NCI-H2227 treated with DMSO at 0.1 percent for 48 hours (cell line): ENCODE measurements at places on chromosomes 4 and X.

GRCh38 chrX:110703641-110704040, 92.0 kb downstream of the CHRDL1 start:
- no peak for DNase-seq

DNA sequence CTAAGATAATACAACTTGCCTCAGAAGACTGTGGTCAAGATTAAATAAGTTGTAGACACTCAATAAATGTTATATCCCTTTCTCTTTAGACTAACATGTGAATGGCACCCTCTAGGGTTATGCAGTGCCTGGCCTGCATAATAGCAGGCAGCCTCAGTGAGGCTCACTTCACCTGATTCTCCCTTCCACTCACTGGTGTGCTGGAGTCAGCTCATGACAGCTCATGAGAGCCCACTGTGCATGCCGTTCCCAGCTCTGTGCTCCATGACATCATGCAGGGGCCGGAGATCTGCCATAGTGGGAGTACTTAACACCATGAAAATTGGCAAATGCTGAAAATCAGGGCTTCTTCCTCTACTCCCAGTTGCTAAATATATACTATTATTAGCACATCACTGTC, 64.5 kb downstream of the TEC start:
- no peak for DNase-seq

DNA sequence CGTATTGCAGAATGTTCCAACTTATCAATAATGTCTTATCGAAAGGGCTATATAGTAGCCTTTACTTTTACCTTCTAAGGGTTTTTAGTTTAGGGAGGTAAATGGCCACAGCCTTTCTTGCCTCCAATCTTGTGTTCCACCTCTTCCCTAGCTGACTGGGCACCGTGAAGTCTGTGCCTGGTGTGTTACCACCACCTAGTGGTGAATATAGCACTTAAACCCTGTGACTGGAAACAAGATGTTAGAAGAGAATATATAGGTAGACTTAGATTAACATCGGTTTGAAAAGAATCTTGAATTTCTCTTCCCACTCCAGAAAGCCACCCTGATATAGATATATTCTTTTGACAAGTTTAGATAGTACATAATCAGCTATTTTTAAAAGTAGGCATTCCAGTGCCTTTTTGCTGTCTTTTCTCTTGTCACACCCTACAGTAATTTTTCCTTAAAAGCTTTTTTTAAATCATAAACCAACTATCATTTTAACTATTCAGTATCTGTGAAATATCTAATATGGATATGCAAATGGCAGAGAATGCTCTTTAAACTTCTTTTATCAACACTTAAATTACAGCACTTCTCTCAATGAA, 27.8 kb upstream of the ADH7 start:
- DNase-seq, result peak; percentile 44

DNA sequence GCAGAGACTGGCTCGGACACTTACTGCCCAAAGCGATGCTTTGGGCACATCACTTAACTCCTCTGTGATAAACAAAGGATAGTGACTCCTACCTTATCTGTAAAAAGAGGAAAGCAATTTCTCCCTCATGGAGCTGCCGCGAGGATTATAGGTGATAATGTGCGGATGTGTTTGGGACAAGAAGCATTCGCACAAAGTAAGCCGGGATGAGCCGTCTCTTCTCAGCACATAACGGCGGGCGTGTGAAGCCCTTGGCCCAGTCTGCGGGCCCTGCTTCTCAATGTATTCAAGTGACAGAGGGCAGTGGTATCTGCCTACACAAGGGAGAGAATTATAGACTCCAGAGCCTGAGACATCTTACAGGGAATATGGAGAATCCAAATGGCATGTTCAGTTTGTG, 550.3 kb upstream of the CPEB2 start:
- DNase-seq, result no peak

DNA sequence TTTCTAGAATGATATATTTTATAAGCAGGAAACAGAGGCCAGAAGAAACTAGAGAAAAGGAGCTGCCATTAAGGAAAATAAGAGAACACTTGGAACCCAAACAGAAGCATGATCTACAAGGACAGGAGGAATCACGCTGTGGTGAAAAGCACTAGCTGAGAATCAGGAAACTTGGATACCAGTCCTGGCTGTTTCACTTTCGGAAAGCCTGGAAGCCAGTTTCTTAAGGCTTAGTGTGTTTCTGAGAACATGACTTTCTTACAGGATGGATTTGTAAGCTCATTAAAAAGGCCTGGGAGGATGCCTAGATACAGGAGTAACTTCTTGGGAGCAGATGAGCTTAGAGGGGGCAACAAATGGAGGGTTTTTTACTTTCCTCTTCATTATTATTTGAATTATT, 36.9 kb downstream of the TLL1 start:
- DNase-seq, result no peak

DNA sequence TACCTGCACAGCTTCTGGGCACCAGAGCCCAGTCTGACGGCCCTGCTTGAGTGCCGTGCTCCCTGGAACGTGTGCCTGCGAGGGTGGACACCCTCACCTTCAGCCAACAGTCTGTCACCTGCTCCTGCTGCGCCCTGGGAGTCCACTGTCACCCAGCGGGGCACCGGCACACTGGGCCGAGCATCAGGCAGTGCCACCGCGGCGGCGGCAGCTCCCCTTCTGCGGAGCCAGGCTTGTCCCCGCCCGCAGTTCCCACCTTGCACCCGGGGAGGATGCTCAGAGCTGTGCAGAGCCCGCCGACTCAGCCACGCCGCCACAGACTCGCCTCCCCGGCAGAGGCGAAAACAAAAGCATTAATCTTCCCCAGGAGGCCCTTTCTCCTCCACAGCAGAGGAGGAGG, 86.8 kb downstream of the ABLIM2 start:
- DNase-seq, result no peak

- DNase-seq, result no peak
These were observed 33.2 kb upstream of the NAP1L5 start for GRCh38 chr4:88730811-88731210.

DNA sequence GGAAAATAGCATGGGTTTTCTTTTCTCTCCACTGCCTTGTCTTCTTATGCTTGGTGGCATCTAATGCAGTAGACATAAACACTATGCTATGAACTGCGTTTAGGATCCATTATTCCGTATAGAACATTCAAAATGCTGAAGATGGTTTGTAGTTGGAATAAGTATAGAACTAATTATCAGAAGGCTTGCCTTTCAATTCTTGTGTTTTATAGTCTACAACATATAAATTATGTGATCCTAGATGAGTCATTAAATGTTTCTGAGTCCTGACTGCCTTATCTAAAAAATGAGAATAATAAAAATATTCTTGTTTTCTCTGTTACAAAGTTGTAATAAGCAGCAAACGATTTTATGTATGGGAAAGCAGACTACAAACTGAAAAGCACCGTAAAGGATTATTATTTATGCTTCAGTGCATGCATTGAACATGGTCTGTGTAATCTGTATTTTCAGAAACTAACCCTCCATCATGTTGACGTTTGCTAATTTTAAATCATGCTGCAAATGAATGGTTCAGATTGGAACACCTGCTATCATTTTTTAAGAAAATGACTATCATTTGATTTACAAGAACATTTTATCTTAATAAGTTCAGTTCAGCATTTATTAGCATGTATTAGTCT, 335.9 kb upstream of the AADAT start:
- no peak for DNase-seq

DNA sequence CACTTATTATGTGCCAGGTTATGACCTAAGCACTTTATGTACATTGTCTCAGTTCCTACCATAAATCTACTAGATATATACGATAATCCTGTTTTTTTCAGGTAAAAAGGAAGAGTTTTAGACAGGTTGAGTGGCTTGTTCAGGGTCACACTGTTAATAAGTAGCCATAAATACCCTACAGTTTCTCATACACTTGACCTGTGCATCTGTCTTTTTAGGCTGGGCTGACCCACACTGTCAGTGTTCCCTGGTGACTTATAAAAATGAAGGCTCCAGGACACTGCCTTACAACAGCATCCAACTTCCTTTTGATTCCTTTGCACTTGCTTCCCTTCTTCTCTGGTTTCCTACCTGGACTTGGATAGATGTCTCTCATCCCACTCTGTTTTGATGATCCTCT, 78.2 kb upstream of the PAQR3 start:
- no peak for DNase-seq
